ENCODE measurements at places on chromosomes 6 and 20. TPM values are rescaled to one million over a fixed set of nuclear protein-coding genes. Genes with fewer than 3 reads are reported as not detected.
A peak's percentile ranks its signal among the peaks of the same experiment; 100 is the strongest.

GRCh38 chr6:168182366-168182765 lies 103.4 kb upstream of the FRMD1 start:
- no peak for DNase-seq

BCAS1 gene
- total RNA-seq = 11.1 TPM

- DNase-seq = no peak
Measured at GRCh38 chr6:105161421-105161820, 18.4 kb downstream of the POPDC3 start.

GRCh38 chr6:125182237-125183008 lies 28.9 kb downstream of the TPD52L1 start:
- no peak for DNase-seq

DNA sequence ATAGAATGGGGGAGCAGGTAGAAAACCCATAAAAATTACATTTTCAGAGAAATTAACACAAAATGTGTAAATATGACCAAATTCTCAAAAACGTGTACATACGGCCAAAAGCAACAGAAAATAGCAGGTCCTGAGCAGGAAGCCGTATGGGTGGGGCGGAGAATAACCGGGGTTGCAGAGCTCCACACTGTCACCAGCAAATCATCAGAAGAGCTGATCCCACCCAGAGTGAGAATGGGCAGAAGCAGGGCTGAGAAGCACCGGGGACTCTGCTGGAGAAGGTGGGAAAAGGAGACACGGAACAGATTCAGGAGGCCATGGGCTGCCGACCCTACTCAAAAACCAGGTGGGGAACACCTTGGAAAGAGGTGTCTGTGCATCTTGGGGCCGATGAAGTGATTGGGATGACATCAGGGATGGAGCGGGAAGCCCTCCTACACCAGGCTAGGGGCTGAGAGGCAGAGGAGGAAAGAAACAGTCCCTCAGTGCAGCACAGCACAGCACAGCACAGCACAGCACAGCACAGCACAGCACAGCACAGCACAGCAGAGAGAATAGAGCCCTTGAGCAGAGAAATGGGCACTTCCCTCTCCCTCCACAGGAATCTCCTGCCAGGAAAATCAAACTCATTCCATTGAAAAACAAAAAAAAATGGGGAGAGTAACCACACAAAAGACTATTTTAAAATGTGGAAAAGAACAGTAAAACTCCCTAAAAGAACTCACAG lies 22.3 kb downstream of the STX7 start:
- DNase-seq = no peak

- no peak for DNase-seq
Measured at GRCh38 chr6:43911354-43912115, 141.5 kb downstream of the VEGFA start.

KCNG1 gene
- 6.8 TPM for total RNA-seq

- DNase-seq = no peak
Measured at GRCh38 chr20:6622041-6622440, 145.4 kb upstream of the BMP2 start.

ULBP3 gene
- 8.4 TPM for total RNA-seq

GRCh38 chr20:37901240-37901639 lies 1.7 kb upstream of the VSTM2L start:
- DNase-seq = no peak

- no peak for DNase-seq
Measured at GRCh38 chr20:46121184-46121930, 3.2 kb downstream of the CD40 start.

DNA sequence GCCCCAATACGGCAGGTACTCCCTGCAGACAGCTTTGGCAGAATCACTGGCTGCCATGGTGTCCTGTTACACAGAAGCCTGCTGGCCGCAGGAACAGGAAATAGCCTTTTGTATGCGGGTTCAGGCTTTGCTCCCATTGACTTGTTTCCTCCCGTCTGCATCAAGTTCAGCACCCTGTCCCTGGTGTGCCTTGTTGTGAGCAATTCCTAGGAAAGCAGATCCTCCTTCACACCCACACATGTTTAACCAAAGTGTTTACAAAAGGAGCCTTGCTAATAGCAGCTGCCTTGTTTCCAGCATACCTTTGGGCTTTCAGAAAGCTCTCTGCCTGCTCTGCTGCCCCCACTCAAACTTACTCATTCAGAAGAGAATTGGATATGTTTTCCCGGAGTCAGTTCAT lies 127.2 kb upstream of the SUPT3H start:
- peak; percentile 44 for DNase-seq

GRCh38 chr6:46053039-46053933 lies 37.6 kb upstream of the CLIC5 start:
- DNase-seq = no peak

ADAM33 gene
- not detected for total RNA-seq

BCAS4 gene
- total RNA-seq = 11.3 TPM

GRCh38 chr20:60294632-60295031 lies 336.4 kb downstream of the CDH26 start:
- no peak for DNase-seq

JPH2 gene
- 0.59 TPM for total RNA-seq

FAM209A gene
- 0.95 TPM for total RNA-seq

DNA sequence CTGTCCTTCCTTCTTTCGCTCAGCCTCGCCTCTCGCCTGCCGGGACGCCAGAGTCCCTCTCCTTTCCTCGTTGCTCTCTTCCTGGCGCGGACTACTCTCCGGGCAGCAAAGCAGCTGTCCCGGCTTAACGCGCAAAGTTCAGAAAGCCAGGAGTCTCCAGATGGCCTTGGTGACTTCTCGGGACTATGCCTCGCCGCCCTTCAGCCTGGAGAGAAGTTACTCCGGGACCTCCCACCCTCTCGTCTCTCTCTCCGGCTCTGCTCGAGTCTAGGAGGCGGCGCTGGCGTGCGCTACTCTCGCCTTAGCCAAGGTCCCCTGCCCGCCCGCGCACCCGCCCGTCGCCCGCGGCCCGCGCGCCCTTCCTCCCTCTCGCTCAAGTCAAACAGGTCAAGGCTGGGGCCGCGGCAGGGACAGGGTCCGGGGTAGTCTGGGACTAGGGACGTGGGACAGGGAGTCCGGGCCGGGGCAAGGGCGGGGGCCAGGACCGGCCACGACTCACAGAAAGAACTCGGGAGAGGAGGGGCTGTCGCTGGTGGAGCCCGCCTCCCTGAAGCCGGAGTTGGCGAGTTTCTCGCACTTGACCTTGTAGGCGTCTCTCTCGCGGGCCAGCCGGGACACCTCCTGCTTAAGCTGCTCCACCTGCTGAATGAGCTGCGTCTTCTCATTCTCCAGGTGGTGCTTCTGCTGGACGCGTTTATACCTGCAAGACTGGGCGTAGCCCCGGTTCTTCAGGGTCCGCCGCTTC lies 1.5 kb downstream of the MAFB start:
- no peak for DNase-seq

AKAP7 gene
- total RNA-seq = 7.7 TPM

PSMG4 gene
- 17.8 TPM for total RNA-seq

CD24 gene
- total RNA-seq = 1,415 TPM

MAS1 gene
- not detected for total RNA-seq

SLC22A23 gene
- total RNA-seq = 3.9 TPM

DNA sequence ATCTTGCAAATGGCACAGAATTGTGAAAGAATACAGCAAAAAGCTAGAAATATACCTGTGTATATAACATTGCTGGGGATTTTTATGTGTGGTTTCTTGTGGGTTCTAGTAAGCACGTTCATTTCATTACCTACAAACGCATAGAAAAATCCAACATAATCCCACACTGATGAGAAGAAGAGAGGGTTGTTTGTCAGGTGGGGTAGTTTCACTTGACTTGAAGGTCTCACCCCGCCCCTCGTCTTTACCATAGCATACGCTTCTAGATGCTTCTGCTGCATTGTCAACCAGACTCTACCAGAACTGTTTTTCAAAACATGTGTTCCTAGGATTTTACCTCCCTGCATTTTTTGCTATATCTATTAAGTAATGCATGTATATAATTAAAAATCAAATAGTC lies 284.1 kb upstream of the TAB2 start:
- no peak for DNase-seq

CEBPB gene
- total RNA-seq = 137 TPM

GRCh38 chr6:142913036-142913510 lies 31.9 kb downstream of the HIVEP2 start:
- DNase-seq = no peak

- DNase-seq = no peak
Measured at GRCh38 chr20:42634156-42634555, 555.5 kb downstream of the PTPRT start.

KCNQ2 gene
- 0.07 TPM for total RNA-seq

EFCAB8 gene
- total RNA-seq = 1.1 TPM

DNA sequence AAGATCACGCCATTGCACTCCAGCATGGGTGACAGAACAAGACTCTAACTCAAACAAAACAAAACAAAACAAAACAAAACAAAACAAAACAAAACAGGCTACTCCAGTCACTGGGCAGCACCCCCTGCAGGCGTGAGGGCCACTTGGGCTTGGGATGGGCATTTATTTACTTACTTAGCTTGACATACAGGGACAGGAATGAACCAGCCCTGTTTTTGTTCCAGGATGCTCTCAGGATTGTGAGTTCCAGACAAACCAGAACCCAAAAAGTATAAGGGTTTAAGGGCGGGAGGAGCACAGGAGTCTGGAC lies 4.0 kb upstream of the PTPN1 start:
- no peak for DNase-seq

- DNase-seq = peak; percentile 39
Measured at GRCh38 chr20:45905505-45906079, 6.4 kb downstream of the PLTP start.

DNA sequence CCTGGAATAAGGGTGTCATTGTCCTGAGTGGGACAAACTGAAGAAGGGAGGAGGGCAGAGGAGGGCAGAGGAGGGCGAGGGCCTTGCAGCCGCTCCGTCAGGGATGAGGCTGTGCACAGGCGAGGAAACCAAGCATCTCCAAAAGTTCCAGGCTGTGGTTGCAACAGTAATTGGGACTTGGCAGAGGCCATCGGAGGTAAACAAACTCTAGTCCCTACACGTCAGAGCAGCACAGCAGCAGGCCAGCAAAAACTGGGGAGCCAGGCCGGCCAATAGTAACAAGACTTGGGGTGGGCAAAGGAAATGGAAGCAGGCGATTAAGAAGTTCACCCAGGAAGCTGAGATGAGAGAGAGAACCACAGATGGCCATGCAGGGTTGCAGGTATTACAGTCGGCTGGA lies 142.8 kb downstream of the SMOC2 start:
- DNase-seq = no peak

- no peak for DNase-seq
Measured at GRCh38 chr20:52964131-52964530, 8.0 kb upstream of the TSHZ2 start.

SALL4 gene
- 7.6 TPM for total RNA-seq

All from Calu3 (cell line).